Activated CD8-positive, alpha-beta T cell treated with anti-CD3 and anti-CD28 coated beads for 36 hours (primary cell): ENCODE measurements at places on chromosomes 7 and 10. TPM values are rescaled to one million over a fixed set of nuclear protein-coding genes. Genes with fewer than 3 reads are reported as not detected.

Gene JAKMIP3
- 0.31 TPM for total RNA-seq

GRCh38 chr7:37445790-37446189, 2.9 kb downstream of the ELMO1 start:
- no peak for DNase-seq

DNA sequence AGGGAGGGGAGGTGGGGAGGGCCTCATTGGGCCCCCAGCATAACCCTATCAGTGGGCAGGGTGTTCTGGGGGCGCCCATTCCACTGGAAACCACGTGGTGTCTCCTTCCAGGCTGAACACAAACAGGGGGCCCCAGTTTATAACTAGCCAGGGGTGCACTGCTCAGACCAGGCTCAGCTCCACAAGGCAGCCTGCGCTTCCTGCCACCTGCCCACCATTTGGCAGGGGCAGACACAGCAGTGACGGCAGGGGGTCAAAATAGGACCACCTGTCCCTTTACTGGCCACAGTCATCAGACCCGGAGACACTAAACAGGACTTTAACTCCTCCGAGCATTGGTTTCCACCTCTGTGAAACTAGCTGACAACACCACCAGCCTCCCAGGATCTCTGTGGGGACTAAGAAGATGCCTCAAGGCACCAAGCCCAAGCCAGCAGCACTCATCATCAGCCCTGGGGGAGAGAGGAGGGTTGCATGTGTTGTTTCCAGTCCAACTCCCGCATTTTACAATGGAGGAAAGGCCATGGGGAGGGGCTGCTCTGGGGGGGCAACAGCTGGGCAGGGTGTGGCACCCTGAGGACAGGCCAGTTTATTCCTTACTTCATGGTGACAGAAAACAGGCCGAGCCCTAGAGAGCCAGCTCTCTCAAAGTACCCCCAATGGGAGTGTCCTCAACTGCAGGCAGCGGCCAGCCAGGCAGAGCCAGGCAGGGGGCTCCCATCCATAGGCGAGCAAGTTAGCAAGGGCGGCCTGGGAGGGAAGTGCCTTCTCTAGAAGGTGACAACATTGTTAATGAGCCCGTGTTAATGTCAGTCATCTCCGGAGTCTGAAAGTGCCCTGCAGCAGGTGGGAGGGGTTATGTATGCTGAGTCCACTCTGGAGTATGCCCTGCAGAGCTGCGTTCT, 127.6 kb downstream of the TNS3 start:
- DNase-seq: no peak

- no peak for DNase-seq
Observed at GRCh38 chr10:28569506-28570159, 36.7 kb downstream of the WAC start.

DNA sequence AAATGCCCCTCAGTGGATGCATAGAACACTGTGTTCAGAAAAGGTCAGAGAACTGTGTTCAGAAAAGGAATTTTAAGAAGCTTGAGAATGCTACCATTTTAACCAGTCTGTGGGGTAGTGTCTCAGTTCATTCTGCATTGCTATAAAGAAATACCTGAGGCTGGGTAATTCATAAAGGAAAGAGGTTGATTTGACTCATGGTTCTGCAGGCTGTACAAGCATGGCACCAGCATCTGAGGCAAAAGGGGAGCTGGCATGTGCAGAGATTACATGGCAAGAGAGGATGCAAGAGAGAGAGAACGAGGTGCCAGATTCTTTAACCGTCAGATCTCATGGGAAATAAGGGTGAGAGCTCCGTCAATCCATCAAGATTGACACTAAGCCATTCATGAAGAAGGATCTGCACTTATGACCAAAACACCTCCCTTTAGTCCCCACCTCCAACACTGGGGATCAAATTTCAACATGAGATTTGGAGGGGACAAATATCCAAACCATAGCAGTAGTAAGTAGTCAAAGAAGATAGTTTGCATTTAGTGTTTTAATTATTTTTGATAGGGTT, 119.8 kb downstream of the FAM107B start:
- DNase-seq: no peak

DNA sequence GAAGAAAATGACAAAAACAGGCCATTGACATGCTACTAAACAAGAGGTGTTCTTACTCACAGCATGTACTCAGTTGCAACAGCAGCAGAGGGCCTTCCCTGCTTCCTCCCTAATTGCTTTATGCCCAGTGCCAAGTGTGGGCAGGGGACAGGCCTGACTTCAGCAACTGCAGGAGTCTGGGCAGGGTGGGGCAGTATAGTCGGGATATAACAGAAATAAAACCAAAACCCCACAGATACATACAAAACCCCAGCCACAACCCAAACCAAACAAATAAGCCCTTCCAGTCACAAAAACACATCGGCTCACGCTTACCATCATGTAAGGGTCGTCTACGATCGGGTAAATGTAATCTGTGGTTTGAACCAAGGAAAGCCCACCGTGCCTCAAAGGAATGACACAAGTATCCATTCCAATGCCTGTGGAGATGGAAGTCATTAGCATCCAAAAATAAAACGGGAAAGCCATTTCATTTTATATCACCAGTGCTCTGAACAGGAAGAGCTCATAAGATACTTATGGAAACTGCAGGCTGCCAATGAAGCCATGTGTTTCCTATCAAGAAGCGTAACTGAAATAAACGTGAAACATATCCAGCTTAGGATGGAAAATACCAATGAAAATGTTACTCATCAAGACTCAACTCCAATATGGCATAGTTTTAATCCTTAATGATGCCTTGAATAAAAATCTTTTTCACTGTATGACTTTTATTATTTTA, 9.5 kb downstream of the SEPHS1 start:
- DNase-seq: no peak

DNA sequence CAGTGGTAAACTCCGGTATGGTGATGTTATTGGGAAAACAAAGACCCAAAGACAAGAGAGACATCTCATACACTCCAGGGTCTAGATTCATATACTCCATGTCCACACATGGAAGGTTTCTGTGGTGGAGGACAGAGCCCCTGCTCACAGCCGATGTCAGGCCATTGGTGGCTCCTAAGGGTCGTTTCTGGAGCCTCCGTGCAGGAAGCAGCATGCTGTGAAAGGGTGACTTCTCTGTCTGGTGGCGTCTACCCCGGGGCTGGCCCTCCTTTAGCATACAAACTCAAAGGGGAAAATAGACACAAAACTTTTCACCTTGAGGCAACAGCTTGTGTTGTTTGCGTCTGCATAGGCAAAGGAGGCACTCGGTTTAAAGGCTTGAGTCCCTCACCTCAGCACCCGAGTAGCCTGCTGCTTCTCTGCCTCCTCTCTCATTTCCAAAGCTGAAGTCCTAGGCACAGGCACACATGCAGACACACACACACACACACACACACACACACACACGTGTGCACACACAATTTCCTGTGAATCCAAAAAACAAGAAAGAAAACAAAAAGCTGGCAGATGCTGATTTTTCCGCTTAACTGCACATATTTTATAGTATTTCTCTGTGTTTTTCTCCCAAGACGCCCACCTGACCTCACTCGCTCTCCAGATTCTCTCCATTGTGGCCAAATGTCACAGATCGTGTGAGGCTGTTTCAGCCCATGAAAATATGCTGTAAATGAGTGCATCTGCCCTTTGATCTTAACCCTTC, 601.4 kb upstream of the MGMT start:
- no peak for DNase-seq

Gene CALHM3
- not detected for total RNA-seq

- DNase-seq: no peak
Observed at GRCh38 chr7:98807068-98808048, 62.5 kb downstream of the TMEM130 start.

Gene BCAP29
- 24.0 TPM for total RNA-seq

- no peak for DNase-seq
Observed at GRCh38 chr7:130683026-130683425, 3.3 kb downstream of the TSGA13 start.

DNA sequence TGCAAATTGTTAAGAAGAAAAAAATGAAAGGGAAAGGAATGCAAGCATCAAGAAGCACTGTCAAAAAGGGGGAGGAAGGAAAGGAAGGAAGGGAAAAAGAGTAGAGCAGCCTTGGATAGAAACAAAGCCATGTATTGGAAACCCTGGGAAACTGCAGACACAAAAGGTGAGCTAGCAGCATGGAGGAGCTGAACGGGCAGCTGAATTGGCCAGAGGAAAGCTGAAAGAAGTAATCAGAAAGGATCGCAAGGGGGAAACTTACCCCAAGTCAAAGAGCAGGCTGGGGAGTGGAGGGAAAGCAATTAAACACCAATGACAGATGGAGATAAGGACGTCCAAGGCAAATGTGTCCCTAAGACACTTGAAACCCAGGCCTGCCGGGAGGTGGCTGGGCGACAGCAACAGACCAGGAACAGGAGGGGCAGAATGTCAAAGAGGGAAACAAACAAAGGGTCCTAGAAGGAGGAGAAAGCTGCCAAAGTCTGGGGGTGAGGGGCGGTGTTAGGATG, 93.8 kb upstream of the SVIL start:
- no peak for DNase-seq

DNA sequence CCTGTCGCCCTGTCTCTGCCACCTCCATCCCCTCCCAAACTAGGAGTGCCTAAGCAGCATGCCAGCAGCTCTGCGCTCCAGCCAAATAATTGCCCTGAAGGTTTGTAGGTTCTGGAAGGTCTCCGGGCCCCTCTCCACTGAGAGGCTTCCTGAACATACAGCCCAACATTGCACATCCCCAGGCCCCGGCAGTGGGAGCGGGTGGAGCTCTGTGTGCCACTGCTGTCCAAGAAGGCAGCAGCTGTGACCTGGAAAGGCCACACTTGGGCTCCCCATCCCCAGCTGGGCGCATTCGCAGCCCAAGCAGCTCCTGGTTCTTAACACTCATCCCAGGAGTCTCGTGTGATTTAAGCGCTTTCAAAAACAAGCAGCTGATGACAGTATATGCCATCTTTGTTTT, 95.7 kb downstream of the COL13A1 start:
- DNase-seq: no peak
